ENCODE measurements at places on chromosomes 4 and X.

- no peak for DNase-seq
Measured at GRCh38 chr4:173505924-173506518, 24.0 kb downstream of the HAND2 start.

DNA sequence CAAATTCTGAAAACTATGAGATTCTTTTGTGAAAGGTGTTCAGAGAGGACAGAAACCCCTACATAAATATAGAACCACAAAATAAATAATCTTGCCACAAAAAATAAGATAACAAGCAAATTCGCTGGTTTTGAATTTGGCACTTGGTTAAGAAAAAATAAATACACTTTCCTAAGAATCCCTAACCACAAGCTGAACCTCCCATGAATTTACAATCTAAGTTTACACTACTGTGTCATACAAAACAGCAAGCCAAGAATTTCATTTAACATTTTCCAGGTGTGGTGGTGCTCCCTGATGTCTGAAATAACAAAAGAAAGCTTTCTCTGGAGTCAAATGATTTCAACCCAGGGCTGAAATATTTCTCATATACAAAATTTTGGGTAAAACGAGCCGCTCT lies 121.0 kb downstream of the KCNIP4 start:
- no peak for DNase-seq

DNA sequence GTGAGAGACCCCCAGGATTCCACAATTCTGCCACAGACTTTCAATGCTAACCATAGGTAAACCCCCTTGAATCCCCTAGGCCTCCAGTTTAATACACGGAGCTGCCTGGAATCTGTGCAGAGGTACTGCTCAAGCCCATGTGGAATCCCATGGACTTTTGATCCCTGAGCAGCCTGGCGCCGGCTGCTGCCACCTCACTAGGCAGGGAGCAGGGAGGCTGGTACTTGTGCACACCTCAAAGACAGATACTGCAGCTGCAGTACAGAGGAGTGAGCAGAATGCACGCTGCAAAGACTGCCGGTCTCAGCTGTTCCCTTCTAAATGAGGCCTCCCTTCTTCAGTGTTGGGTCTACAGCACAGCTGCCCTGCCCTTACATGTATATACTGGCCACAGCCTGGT lies 79.4 kb downstream of the RPS6KA6 start:
- DNase-seq, result no peak

DNA sequence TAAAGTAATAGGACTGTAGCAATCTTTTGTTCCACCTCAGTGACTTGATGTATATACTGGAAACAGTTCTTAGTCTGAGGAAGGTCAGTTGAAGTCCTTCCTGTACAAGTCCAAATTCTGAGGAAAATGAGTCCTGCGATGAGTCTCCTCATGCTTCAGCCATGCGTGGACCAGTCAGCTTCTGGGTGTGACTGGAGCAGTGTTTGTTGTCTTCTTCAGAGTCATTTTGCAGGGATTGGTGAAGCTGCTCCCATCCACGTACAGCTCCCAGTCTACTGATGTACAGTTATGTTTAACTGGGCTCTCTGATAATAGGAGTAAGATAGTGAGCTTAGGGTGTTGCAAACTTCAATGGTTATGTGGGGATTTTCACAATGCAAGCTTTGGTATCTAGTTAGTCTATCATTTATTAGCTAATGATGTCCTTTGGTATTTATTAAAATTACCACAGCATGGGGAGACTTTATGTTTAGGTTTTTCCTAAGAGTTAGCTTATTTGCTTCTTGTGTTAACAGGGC lies 3.4 kb downstream of the UGT2B17 start:
- DNase-seq, result no peak

GRCh38 chr4:159158985-159159384 lies 56.1 kb downstream of the RAPGEF2 start:
- DNase-seq, result no peak

GRCh38 chrX:1397441-1398270 lies 5.7 kb upstream of the SLC25A6 start:
- DNase-seq, result no peak

GRCh38 chr4:186227221-186227620 lies at the start of gene KLKB1:
Gene KLKB1, plus strand, starts transcription at chr4:186227507. Its CDS starts 689 bp downstream, at chr4:186228196.
- DNase-seq, result peak; percentile 75

GRCh38 chr4:83109480-83110222 lies 4.9 kb downstream of the PLAC8 start:
- no peak for DNase-seq

DNA sequence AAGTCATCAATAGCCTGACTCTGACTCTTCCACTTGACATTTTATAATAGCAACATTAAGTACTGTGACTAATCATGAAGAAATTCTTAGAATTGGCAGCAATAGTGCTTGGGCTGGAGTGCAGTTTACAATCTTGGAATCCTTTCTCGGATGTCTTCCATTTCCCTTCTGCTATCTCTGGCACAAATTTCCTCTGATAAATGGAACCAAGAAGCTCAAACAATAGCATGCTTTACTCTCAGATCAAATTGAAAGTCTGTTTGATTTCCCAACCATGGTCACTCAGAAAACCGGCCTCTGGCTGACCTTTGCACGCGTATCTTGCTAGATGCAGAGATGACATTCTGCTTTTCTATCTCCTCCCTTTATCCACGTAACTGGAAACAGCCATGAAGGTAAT lies 99.0 kb upstream of the SPANXC start:
- no peak for DNase-seq

DNA sequence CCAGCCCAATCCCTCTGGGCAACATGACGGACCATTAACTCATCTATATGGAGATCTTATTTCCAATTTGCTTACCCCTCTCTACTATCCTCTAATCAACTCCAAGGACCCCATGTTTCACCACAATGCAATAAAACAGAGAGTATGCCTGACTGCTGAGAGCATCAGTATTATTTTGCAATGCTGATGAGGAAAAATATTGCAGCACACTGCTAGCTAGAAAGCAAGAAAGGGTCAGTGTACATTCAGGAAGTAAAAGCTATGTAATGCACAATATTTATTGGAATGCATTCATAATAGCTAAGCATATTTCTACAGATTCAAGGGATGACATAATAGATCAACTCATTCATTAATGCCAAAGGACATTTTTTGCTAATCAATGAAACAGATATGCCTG lies 33.2 kb downstream of the ARAP2 start:
- no peak for DNase-seq

DNA sequence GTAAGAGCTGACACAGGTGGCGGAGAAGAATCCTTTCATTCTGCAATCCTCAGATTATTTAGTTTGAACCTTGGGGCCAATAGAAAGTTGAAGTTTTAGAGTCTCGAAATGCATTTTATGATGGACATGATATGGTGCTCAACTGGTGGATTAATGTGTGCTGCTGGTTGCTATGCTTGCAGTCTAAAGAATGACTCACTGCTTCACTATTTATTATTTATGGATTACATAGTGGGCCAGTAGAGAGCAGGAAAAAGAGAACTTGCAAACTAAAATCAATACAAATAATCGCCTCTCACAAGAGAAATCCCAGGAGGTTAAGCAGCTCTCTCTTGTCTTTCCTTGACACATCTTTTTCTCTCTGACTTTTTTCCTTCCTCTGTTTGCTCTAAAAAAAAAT lies 2326.8 kb upstream of the AGA start:
- no peak for DNase-seq

DNA sequence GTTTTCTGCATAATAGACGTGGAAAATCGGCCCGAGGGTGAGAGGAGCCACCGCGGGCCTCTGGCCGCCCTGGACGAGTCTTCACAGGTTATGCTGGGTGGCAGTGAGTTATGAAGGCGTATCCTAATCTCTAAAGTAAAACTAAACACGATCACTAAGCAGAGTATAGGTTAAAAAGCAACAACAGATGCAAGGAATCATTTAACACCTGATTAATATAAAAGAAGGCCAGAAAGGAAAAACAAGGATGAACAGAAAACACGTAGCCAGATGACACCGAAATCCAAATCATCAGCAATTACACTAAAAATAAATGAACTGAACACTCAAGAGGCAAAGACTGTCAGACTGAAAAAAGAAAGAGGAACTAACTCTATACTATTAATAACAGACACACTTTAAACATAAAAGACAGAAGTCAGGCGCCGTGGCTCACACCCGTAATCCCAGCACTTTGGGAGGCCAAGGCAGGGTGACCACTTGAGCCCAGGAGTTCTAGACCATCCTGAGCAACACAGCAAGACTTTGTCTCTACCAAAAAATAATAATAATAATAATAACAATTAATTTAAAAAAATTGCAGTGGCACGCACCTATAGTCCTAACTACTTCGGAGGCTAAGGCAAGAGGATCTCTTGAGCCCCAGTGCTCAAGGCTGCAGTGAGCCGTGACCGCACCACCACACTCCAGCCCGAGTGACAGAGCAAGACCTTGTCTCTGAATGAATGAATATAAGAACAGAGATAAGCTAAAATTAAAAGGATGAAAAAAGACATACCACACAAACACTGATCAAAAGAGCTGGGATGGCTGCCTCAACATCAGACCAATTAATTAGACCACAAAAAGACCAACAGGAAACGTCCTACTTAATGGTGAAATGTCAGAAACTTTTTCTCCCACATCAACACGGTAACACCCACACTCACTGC lies 30.0 kb downstream of the CTBP1 start:
- no peak for DNase-seq

- no peak for DNase-seq
Measured at GRCh38 chr4:152997288-152997687, 61.2 kb downstream of the FHDC1 start.

GRCh38 chrX:151935358-151935757 lies 22.7 kb downstream of the MAGEA4 start:
- DNase-seq, result no peak

DNA sequence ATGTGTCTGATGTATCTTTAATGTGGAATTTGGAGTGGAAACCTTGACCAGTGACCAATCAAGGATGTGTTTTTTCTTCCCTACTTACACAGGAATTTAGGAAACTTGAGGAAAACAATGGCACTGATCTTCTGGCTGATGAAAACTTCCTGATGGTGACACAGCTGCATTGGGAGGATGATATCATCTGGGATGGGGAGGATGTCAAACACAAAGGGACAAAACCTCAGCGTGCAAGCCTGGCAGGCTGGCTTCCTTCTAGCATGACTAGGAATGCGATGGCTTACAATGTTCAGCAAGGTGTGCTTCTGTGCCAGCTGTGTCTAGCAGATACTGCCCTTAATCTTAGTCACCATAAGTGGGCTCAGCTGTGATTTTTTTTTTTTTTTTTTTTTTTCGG lies 12.6 kb downstream of the TAF1 start:
- DNase-seq, result peak; percentile 76

GRCh38 chr4:8385611-8386010 lies 54.9 kb downstream of the ACOX3 start:
- DNase-seq, result no peak
